EL (cell line): ENCODE measurements at places on chromosomes 12 and 14.
A peak's percentile ranks its signal among the peaks of the same experiment; 100 is the strongest.

- DNase-seq, result no peak
These were observed 13.3 kb downstream of the TNS2 start for GRCh38 chr12:53062977-53063707.

GRCh38 chr12:42756841-42757623, 167.5 kb upstream of the PRICKLE1 start:
- DNase-seq, result peak; percentile 94

GRCh38 chr14:104800771-104801519, at the start of gene ZBTB42:
TSS of gene ZBTB42 (plus strand) at chr14:104801101. CDS start at chr14:104801198, 97 bp downstream.
- peak; percentile 57 for DNase-seq

DNA sequence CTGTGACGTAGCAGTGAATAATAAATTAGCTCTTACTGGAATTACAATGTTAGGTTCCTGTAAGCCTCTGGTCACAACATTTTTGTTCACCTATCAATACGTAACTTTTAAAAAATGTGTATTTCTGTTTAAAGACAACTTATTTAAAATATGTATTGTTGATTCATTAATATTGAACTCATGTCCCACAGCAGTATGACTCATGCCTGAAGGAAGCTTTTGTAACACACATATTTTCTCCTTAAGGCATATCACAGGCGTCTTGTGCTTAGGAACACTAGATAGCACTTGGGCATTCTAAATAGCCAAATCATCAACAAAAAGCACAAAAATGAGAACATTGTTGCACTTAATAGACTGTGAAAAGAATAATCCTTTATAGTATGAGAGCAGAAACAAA, 92.5 kb downstream of the GPHN start:
- DNase-seq, result peak; percentile 77

DNA sequence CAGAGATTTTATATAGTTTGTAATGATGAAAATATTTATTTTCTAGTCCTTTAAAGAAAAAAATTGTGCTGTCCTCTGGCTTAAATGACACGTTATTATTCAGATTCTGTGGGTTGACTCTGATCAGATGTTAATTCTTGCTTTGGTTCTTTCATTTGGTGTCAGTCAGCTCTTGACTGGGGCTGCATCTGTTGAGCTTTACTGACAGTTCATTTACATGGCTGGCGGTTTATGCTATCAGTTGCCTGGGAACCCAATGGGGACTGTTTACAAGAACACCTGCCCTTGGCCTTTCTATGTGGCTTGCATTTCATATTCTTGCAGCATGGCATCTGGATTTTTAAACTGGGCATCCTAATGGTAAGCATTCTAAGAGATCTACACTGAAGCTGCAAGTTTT, 667.1 kb upstream of the FBXO33 start:
- no peak for DNase-seq

GRCh38 chr12:46825591-46826414, at the start of gene SLC38A4:
TSS of gene SLC38A4 (minus strand) at chr12:46825997. CDS start at chr12:46793071, 32,926 bp downstream.
- peak; percentile 66 for DNase-seq

DNA sequence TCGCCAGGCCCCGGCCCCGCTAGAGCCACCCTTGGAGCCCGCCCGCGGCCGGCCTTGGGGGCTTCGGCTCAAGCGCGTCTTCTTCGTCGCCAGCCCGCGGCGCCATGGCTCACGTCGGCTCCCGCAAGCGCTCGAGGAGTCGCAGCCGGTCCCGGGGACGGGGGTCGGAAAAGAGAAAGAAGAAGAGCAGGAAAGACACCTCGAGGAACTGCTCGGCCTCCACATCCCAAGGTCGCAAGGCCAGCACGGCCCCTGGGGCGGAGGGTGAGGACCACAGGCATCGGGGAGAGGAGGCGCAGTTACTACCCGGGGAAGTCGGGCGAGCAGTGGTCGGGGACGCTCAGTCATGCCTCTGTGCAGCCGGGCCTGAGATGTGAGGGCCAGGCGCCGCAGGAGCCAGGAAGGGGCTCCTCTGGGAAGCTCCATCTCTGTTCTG, 573 bp downstream of the ARL6IP4 start:
- DNase-seq, result peak; percentile 23

- no peak for DNase-seq
These were observed 820.7 kb upstream of the FBXO33 start for GRCh38 chr14:40252817-40253447.

DNA sequence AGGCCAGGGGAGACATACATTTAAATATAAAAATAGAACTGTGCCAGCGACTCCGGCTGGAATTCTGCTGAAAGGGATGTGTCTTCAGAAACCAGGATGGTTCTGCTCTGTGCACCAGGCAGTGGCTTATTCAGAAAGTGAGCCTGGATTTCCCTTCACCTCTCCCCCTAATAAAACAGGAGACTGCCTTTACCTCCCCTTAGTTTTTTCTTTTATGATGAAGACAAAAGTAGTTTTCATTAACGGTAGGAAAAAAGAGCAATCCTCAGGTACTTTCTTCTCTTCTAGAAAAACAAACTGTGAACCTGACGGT, 346 bp downstream of the SLC7A8 start:
- peak; percentile 14 for DNase-seq

- no peak for DNase-seq
These were observed 120.1 kb downstream of the AACS start for GRCh38 chr12:125185311-125185739.
